ENCODE measurements at places on chromosomes 7 and 10.

GRCh38 chr7:134509010-134509409 is 18.4 kb upstream of the AKR1B10 start:
- no peak for DNase-seq

DNA sequence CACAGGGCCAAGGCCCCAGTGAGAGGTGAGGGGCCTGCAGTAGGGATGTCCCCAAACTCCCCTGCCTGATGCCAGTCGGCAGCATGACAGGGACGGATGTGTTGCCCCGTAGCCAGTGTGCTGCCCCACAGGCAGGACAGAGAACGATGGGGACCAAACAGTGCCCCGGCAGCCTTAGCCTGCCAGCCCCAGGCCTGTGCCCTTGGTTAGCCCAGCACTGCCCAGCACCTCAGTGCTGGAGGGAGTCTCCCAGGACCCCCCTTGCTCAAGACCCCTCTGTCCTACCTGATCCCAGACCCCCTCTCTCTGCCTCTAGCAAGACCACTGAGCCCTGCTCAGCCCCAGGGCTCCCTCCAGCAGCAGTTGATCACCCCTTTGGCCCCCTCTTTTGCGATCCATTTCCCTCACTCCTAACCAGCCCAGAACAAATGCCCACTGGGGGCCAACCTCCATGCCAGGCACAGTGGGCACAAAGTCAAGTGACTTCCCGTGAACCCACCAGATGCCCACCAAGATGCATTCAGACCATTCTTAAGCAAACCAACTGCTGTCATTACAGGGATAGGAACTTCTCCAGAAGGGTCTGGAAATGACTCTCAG is 34.0 kb downstream of the OAT start:
- DNase-seq = no peak

DNA sequence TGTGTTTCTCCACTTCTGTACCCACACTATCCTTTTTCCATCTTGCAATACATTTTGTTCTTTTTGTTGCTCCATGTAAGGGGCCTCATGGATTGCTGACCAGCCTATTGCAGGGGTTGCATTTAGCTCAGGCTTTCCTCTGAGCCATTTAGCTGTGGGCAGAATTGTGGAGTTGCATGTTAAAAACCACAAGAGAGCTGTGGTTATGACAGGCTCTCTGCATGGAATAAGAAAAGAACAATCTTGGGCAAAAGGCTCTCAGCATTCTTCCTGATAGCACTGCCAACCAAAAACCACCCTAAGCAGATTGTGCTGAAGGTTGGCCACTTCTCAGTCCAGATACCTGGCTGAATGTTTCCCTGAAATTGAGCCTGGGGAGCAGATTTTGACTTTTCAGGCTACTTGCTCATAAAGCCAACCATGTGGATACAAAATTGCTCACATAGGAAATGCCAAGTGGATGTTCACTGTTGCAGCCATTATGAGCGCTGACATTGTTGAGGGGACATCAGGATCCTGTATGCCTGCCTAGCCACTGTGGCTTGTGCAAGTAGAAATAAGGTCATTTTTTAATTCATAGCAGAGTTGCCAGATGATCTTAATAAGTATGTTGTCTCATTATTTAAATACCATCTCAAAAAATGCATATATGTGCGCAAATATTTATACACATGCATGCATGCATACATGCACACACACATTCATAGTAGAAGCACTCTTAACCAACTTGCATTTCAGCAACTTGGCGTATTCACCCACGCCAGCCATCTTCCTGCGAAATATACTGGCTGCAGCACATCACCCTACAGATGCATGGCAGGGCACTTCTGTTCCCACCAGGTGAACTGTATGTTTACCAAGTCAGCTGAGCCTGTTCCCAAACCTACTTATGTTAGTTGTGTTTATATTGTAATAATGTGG is 695.4 kb downstream of the LRMDA start:
- no peak for DNase-seq

- DNase-seq = no peak
Observed at GRCh38 chr10:125061557-125062226, 98.7 kb downstream of the CTBP2 start.

DNA sequence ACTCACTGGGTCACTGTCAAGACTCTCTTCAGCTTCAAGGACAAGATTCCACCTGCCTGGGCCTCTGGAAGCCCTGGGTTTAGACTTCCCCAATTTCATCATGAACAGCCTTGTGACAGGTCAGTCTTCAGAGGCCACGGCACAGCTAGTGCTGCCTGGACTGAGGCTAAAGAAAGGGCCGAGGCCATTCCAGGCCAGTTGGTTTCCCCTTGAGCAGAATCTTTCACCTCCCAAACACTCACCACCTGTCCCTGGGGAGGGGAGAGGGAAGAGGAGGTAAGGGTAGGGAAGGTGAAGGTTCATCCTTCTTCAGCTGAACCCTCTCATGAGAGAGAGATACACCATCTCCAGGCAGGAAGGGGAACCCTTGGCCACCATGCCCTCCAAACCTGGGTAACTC is 24.3 kb downstream of the HSPA12A start:
- DNase-seq = no peak

- DNase-seq = no peak
Observed at GRCh38 chr10:90344226-90344625, 513.6 kb downstream of the HTR7 start.

DNA sequence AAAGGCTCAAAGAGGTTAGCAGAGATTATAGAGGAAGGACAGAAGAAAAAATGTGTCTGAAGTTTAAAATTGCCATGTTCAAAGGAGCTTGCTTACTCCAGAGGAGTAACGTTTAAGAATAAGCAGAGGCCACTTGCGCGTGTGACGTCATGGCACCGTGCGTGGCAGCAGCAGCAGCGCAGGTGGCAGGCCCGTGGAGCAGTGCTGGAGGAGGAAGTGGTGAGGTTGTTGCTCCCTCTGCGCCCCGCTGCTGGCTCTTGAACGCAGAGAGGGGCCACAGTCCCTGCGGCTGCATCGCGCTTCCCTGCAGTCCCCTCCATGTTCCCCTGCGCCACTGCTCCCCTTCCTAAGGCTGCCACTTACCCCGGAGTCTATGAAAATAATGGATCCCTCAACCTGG is 37.5 kb downstream of the GDI2 start:
- peak; percentile 31 for DNase-seq

DNA sequence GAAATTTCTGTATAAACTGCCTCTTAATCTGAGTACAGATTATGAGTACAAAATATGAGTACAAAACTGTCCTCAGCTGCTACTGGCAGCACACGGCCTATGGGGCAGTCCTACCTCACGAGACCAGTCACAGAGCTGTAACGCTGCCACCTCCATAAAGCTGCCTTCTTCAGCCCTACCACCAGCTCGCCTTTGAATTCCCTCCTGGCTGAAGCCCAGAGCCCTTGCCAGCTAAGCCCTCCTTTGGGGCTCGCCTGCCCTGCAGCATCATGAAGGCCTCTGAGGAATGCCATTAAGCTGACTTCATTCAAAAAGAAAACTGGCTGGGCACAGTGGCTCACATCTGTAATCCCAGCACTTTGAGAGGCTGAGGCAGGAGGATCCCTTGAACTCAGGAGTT is 180.0 kb upstream of the SH2B2 start:
- no peak for DNase-seq

DNA sequence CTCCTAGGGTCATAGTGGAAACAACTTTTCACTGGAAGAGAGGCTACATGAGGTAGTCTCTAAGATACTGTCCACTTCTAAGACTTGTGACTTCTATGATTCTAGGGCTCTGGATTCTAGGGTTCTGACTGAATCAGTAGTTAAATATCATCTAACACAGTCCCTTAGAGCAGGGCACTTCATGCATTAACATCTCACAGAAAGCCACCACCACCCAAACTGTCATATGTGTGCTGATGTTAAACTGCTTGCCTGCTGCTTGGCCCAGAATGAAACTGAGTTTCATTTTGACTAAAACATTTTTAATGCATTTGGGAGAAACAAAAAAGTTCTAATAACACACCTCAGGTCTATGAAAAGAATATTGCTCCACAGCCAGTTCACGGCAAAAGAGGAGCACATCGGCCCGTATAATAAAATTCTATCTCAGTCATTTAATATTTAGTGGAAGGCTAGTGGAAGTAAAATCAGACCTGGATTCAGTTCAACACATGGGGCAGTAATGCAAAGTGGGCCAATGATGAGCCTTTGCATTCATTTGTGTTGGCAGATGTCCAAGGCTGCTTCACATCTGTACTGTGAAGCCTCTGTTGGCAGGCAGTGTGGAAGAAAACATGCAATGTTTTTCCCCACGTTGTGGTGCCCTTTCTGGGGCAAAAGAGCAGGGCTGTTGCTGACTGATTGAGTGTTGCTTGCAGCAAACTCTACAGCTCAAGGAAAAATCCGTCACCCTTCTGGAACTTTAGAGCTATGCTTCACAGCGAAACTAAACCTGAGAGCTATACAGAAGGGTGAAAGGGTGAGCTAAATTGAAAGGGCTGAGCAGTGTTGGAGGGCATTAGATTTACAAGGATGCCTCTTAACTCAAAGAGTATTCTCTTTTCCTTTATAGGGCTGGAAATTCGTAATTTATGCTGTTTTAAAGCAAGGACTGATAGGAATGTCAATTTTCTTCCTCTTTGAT is 33.5 kb upstream of the AUTS2 start:
- peak; percentile 19 for DNase-seq

GRCh38 chr7:17844022-17844421 is 96.3 kb downstream of the SNX13 start:
- no peak for DNase-seq

GRCh38 chr7:137981668-137982067 is 20.2 kb downstream of the CREB3L2 start:
- DNase-seq = no peak

GRCh38 chr7:30411173-30411572 is 67.4 kb downstream of the NOD1 start:
- no peak for DNase-seq

GRCh38 chr7:159328096-159328495 is 183.4 kb upstream of the VIPR2 start:
- no peak for DNase-seq

DNA sequence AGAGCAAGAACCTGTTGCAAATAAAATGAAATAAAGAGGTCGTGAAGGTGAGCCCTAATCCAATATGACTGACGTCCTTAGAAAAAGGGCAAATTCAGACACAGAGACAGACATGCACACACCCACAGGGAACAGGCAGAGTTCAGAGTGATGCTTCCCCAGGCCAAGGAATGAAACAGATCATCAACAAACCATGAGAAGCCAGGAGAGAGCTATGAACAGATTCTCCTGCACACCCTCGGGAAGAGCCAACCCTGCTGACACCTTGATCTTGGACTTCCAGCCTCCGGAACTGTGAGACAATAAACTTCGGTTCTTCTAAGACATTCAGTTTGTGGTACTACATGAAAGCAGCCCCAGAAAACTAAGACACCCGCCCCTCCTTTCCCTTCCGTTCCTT is 290.4 kb upstream of the KLF6 start:
- no peak for DNase-seq

- DNase-seq = no peak
Observed at GRCh38 chr7:157485361-157485831, 148.6 kb downstream of the DNAJB6 start.

- no peak for DNase-seq
Observed at GRCh38 chr7:24899905-24900304, 80.1 kb downstream of the OSBPL3 start.

DNA sequence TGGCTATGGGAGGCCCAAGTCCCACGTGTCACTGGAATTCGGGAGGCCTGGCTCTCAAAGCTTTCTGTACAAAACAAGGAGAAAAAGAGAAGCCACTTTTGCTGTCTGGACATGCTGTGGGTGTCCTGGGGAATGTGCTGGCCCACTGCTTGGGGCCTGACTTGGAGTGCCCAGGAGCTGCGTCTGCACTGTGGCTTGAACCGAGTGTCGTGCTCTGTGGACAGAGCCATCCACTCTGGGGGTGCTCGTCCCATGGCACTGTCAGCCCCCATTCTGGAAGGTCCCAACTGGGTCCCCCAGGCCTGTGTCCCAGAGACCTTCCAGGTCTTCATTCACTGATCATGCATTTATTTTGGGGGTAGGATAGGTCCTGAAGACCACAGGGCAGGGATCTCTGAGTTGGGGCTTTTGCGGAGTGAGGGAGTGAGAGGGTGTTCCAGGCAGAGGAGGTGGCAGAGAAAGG is 138.0 kb downstream of the LHPP start:
- DNase-seq = no peak

DNA sequence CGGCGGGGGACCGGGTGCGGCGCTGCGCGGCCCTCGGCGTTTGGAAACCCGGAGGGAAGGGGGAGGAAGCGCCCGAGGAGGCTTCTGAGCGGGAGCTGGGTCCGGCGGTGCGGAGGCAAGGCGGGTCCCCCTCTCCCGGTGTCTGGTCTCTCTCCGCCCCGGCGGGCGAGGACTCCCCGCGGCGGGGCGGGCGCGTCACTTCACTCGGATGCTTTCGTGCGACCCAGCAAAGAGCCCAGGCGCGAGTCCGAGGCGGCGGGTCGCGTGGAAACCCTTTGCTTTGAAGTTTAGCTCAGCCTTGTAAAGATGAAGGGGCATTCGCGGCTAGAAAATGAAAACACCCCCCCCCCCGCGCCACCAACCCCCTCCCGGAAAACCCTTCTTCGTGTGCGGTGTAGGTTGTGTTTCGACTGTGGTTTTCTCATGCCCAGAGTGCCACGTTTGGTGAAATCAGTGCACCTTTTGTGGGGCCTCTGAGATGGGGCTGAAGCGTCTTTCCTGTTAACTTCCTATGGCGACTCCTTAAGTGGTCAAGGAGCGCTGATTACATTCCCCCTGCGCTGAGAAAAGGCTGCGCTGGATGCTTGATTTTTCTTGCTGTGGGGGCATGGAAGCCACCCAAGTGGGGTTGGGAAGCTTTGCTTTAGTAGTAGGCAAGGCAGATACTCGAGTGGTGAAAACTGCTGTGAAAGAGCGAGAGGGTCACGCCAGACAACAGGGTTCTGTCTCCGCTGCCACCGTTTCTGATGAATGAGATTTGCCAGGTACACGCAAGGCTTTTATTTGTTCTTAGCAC is 876 bp downstream of the GNAI1 start:
- DNase-seq = no peak

DNA sequence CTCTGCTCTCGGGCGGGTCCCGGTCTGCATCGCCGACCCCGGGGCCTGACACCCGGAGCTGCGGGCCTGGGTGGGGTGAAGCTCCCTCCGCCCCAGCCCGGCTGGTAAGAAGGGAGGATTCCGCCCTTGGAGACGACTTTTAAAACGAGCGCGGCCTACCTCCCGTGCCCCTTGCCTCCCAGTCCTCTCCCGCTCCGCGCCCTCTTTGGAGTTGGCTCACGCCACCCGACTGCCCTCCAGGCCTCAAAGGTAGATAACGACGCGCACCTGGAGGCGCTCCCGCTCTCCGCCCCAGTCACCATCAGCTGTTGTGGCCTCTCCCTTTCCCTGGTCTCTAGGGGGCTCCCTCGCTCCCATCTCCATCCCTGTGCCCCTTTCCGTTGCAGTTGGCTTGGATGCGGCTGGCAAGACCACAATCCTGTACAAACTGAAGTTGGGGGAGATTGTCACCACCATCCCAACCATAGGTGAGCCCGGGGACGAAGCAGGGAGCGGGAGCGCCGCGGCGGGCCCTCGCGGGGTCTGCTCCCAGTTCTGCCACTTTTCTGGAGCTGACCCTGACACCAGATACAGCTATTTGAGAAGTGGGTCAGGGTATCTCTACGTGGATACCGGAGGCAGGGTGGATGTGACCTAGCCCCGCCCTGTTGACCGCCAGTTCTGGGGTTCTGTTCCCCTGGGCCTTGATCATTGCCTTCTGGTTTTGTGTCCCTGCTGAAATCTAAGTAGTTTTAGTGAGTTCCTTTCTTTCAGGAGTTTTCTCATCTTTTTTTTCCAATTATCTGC is 679 bp downstream of the ARF5 start:
- peak; percentile 51 for DNase-seq

GRCh38 chr10:128070721-128071416 is 55.4 kb downstream of the MKI67 start:
- DNase-seq = no peak

GRCh38 chr10:48451969-48452878 is 145.7 kb downstream of the MAPK8 start:
- no peak for DNase-seq

Data from mucosa of gallbladder (tissue), 1 donor.